Fibroblast of lung (primary cell): ENCODE measurements at places on chromosomes 12 and 14. TPM values are rescaled to one million over a fixed set of nuclear protein-coding genes. Genes with fewer than 3 reads are reported as not detected.

DNA sequence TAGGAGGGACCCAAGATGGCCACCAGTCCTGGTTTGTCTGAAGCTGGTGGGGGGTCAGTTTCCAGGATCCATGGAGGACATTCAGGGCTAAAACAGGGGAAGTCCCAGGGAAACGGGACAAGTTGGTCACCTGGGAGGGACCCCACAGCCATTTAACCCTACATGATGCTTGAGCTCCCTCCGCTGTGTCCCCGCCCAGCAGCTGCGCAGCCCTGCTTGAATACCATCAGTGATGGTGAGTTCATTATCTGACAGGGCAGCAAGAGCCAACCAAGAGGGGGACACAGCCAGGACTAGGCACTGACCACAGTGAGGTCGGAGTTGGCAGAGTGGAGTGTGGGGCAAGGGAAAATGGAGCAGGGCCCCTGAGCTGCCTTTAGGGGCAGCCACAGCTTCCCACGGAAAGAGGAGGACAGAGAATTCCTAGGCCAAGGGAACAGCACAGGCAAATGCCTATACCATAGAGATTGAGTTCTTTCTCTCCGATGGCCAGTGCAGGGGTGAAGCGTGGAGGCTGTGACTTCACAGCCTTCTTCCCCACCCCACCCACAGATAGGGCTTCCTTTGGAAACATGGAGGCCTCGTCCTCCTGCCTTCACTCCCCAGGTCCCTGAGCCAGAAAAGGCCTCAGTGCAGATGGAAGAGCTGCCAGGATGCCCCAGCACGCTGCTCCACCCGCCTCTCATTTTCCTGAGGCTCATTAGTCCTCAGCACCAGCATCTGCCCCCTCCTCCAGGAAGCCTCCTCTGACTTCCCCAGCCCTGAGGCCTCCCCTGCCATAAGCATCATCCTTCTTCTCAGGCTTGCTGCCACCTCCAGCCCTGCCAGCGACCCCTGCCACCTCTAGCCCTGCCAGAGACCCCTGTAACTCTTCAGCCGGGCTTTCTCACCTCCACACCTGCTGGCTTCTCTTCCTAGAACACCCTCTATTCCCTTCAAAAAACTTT lies 51.4 kb downstream of the CYP46A1 start:
- H3K27ac ChIP-seq = no peak overlapping the region
- DNase-seq = no peak

The LHX5 gene
- not detected in 2 replicates for total RNA-seq

The PDZRN4 gene
- not detected in 2 replicates for total RNA-seq

- H3K27me3 ChIP-seq = no peaks in the 10 kb centered on the region
- no peak overlapping the region for H3K4me3 ChIP-seq
- peak; percentile 69 for DNase-seq
- no peaks in the 10 kb centered on the region for H3K36me3 ChIP-seq
- no peak overlapping the region for H3K27ac ChIP-seq
Observed at GRCh38 chr14:68824517-68825347, 31.9 kb upstream of the ZFP36L1 start.

DNA sequence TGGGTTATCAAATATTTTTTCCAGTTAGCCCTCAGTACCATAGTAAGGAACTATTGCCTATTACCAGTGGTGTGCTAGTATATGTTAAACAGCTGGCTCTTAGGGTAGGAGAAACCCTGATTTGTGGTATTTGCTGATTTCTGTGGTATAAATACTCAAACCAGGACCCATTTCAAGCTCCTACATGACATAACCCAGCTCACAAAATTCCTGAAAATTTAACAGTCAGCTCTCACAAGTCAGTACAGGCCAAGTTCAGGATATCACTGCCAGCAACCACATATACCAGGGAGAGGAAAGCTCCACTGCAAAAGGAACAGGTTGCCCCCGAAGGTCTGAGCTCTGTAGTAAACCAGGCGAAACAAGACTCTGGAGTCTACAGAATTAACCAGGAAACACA lies 315.3 kb downstream of the NOVA1 start:
- DNase-seq = peak; percentile 11
- no peak overlapping the region for H3K4me3 ChIP-seq
- H3K27ac ChIP-seq = no peak overlapping the region
- no peaks in the 10 kb centered on the region for H3K4me1 ChIP-seq
- H3K27me3 ChIP-seq = no peaks in the 10 kb centered on the region
- no peaks in the 10 kb centered on the region for H3K36me3 ChIP-seq

The ZDHHC17 gene
- total RNA-seq = 140 and 141 TPM in 2 replicates

The NAA30 gene
- total RNA-seq = 14.6 and 15.2 TPM in 2 replicates

GRCh38 chr12:42691991-42692557 lies 102.5 kb upstream of the PRICKLE1 start:
- H3K36me3 ChIP-seq = no peaks in the 10 kb centered on the region
- H3K4me1 ChIP-seq = no peaks in the 10 kb centered on the region
- DNase-seq = peak; percentile 19
- no peak overlapping the region for H3K27ac ChIP-seq

The IL23A gene
- total RNA-seq = 0.17 TPM in 1 of 2 replicates, not detected in the other

The AMDHD1 gene
- under 0.01 and 0.33 TPM in 2 replicates for total RNA-seq

DNA sequence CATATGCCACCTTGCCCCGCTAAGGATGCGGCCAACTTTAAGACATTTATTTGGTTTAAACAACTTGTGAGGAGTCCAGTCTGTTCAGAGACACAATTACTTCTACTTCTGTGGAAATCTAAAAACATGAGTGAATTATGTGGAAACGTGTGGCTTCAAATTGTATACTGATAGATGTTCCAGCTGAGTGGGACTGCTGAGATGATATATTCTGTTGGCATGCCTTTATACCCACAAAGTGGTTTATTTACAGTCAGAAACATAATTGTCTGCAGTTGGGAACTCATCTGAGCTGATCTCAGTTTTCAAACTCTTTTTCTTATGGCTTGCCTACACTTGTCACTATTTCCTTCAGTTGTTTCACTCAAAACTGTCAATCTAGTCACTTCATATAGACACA lies 67.8 kb downstream of the FLRT2 start:
- no peaks in the 10 kb centered on the region for H3K27me3 ChIP-seq
- no peaks in the 10 kb centered on the region for H3K4me1 ChIP-seq
- no peak overlapping the region for H3K27ac ChIP-seq
- DNase-seq = no peak
- H3K4me3 ChIP-seq = no peak overlapping the region

- no peaks in the 10 kb centered on the region for H3K36me3 ChIP-seq
- H3K4me1 ChIP-seq = no peaks in the 10 kb centered on the region
- no peak overlapping the region for H3K4me3 ChIP-seq
Observed at GRCh38 chr12:113619202-113619601, 147.5 kb upstream of the LHX5 start.
